ENCODE measurements at places on chromosomes 13 and 19.

- DNase-seq = no peak
These were observed 482.2 kb upstream of the NBEA start for GRCh38 chr13:34459856-34460255.

DNA sequence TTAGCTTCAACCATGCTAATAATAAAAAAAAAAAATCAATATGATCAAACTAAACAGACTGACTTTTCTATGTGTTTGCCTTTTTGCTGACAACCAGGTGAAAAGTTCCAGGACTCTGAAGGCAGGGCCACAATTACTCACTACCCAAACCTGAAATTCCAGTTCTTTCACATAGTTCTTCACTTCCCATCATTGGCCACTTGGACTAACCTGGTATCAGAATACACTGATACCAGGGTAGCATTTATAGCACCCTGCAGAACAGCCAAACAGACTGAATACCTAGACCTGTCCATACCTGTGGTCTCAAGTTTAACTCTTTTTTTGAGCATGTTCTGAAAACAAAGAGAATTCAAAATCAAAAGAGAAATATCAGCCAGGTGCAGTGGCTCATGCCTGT lies 25.1 kb downstream of the ELF1 start:
- DNase-seq = no peak

DNA sequence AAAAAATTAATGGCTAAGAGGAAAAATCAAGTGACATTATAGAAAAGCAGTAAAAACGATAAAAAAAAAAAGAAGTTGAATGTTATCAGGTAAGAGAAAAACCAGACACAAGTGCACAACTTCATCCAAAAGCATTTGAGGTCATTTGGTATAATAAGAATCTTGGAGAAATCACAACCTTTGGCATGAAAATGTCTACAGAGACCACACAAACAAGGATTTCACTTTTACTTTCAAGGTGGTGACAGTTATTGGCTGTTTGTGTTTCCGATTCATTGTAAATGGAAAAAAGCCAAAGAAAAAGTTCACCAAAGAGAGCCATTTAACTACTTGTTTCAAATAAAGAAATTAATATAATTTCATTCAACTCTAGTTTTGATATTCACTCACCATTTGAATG lies 1193.5 kb downstream of the PCDH9 start:
- DNase-seq = no peak

DNA sequence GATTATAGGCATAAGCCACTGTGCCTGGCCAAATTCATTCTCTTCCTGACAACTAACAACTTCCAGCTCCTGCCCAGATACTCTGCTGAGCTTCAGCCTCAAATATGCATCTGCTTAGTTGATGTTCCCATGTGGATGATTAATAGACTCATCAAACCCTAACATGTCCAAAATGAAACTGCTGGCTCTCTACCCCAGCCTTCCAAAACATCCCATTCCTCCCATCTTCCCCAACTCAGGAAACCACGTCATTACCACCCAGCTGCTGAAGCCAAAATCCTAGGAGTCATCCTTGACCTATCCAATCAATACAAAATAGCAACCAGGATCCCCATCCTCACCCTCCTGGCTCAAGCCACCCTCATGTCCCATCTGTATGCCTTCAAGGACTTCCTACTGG lies 20.9 kb downstream of the POU2F2 start:
- DNase-seq = no peak

GRCh38 chr19:6354098-6354674 lies 7.1 kb upstream of the CLPP start:
- no peak for DNase-seq

- DNase-seq = no peak
These were observed 41.1 kb upstream of the CHST8 start for GRCh38 chr19:33580645-33581037.

DNA sequence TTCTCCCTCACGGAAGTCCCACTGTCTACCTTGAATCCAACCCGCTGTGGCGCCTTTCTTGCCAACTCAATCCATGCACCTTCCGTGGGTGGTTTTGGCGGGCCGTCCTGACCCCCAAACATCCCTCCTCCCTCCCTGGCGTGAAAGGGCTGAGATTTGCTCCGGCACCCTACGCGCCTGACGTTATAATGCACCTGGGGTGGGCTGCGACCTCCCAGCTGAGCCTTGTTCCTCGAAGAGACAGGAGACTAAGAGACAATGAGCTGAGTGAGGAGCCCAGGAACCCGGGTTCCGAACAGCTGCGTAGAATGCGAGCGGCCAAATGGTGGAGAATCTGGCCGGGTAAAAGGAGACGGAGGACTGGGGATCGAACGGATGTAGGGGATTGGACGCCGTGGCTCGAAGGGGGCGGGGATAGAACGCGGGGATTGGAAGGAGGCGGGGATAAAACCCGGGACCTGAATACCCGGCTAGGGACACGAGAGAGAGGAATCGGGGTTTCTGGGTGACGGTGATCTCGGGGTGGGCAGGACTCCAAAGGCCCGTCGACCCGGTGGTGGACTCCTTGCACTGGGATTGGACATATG lies at the start of gene CPT1C:
TSS of gene CPT1C (plus strand) at position 461 of the 587 bp plus-strand sequence. CDS start 1,137 bp downstream, outside the sequence.
- no peak for DNase-seq

- DNase-seq = no peak
These were observed 82.3 kb upstream of the PDCD5 start for GRCh38 chr19:32498648-32499200.

DNA sequence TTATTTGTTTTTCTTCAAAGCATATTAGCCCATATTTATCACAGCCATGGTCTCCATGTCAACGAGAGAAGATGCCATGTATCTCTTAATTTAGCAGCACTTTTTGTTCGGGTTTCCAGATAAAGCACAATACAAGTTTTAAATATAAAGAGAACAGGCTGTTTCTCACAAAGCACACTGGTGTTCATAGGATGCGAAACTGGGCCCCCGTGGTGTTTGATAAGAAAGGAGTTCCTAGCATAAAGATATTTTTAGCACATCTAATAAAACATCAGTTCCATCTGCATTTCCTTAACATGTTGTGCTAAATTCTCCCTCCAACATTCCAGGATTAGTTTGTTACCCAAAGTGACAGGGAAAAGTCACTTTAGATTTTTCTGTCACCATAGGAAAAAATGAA lies 72.4 kb upstream of the EDNRB start:
- DNase-seq = no peak

DNA sequence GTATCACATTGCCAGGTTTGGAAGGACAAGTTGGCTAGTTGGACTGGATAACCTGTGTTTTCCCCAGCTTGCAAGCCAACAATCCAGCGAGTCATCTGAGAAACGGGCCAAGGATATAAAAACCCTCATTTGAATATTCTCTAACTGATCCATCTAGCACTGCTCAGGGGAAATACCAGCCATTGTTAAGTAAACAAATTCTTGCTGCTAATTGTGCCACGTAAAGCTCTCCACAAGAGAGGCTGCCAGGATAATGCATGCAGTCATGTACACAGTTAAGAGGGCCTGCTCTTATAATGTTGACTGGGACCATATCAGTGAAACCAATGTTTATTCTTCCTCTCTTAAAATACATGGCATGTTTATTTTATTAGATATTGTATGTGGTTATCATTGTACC lies 663.2 kb upstream of the SGCG start:
- no peak for DNase-seq

GRCh38 chr13:44063881-44064280 lies 184.2 kb downstream of the LACC1 start:
- DNase-seq = no peak

DNA sequence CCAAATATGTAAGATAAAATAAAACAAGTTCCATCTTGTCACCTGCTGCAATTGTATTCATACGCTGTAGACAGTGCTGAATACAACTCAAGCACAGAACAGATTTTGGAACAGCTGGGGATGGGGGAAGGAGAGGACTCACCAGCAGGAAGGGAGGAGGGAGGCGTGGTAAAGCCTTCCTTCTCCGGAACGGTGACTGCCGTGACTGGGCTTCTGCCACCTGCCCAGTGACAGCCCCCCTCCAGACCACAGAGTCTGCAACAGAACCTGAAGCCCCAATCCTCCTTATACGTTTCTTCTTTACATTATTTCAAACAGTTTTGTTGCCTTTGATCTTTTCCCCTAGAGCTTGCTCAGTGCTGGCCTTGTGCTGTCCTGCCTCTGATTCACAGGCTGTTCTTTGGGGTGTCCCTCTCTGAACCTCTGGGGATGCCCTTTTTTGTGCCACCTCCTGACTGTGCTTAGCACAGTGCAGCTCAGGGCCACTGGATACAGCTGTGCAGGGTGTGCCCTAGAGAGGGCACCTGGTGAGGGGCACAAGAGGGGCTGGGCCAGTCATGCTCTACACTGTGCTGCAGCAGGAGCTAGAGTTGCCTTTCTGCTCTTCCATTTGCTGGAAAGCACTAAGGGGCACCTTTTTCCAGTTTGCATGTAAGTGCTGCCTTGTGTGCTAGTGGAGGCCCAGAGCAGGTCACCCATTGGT lies 213.0 kb downstream of the ZIC5 start:
- DNase-seq = no peak

- DNase-seq = no peak
These were observed 6.3 kb downstream of the PNKP start for GRCh38 chr19:49861107-49861506.

DNA sequence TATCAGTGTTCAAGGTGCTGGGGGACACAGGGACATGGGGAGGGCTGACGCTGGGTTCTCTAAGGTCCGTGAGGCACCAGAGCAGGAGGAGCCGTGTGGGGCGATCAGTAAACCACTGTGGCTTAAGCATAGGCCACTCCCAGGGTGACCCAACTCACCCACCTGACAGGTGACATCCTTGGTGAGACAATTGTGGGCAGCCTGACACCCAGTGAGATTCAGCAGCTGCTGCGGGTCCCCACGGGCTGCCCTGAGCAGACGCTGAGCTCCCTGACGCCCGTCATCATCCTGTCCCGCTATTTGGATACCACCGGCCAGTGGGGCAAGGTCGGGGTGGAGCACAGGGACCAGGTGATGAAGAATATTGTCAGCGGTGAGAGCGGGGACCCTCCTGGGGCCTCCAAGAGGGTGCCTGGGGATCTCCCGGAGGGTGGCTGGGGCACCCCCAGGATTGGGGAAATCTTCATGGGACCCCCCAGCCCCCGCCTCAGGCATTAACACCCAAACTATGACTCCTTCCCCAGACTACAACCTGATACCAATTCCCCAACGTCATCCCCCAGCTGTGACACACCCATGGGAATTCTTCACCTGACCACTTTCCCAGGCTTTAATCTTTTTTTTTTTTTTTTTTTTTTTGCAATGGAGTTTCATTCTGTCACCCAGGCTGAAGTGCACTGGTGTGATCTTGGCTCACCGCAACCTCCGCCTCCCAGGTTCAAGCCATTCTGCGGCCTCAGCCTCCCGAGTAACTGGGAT lies 33.3 kb upstream of the SHFL start:
- no peak for DNase-seq

DNA sequence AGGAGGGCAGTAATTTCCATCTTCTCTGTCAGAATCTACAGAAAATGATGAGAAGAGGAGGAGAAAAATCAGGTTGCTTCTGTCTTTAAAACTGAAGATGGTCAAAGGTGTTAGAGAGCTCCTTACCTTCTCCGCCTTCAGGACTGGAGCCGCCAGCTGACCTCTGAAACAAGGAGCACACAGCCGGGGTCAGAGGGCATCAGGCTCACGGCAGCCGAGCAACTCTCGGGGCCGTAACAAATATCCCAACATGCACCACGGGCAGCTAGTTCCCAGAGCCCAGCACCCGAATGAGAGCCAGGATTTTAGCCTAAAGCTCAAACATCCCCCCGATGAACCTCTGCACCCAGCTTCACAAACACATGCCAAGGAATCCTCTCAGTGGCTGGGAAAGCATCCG lies 27.6 kb downstream of the CAPS start:
- no peak for DNase-seq

GRCh38 chr13:95360052-95360451 lies 58.8 kb upstream of the ABCC4 start:
- DNase-seq = no peak

Measured in GDM1 (cell line).